ENCODE measurements at places on chromosomes 13 and 19. TPM values are rescaled to one million over a fixed set of nuclear protein-coding genes. Genes with fewer than 3 reads are reported as not detected.

The CYP4F12 gene
- total RNA-seq = 3.5 TPM

The FFAR2 gene
- 0.15 TPM for total RNA-seq

The COX7A1 gene
- total RNA-seq = 20.8 TPM

The CBY2 gene
- total RNA-seq = not detected

The LENG9 gene
- total RNA-seq = 8.2 TPM

The PIBF1 gene
- total RNA-seq = 39.7 TPM

- DNase-seq = no peak
Observed at GRCh38 chr19:18671303-18672043, 12.0 kb upstream of the CRTC1 start.

- no peak for DNase-seq
Observed at GRCh38 chr13:101415358-101416174, 742 bp downstream of the NALCN start.

- DNase-seq = no peak
Observed at GRCh38 chr13:109371066-109371465, 415.3 kb downstream of the IRS2 start.

- DNase-seq = no peak
Observed at GRCh38 chr13:84737661-84738060, 855.4 kb upstream of the SLITRK1 start.

- DNase-seq = peak; percentile 65
Observed at GRCh38 chr19:10085641-10086590, at the start of gene SHFL. SHFL (plus strand) TSS chr19:10086317; CDS start chr19:10086428, 111 bp downstream.

GRCh38 chr19:18590273-18591272 lies 2.0 kb downstream of the REX1BD start:
- peak; percentile 82 for DNase-seq

DNA sequence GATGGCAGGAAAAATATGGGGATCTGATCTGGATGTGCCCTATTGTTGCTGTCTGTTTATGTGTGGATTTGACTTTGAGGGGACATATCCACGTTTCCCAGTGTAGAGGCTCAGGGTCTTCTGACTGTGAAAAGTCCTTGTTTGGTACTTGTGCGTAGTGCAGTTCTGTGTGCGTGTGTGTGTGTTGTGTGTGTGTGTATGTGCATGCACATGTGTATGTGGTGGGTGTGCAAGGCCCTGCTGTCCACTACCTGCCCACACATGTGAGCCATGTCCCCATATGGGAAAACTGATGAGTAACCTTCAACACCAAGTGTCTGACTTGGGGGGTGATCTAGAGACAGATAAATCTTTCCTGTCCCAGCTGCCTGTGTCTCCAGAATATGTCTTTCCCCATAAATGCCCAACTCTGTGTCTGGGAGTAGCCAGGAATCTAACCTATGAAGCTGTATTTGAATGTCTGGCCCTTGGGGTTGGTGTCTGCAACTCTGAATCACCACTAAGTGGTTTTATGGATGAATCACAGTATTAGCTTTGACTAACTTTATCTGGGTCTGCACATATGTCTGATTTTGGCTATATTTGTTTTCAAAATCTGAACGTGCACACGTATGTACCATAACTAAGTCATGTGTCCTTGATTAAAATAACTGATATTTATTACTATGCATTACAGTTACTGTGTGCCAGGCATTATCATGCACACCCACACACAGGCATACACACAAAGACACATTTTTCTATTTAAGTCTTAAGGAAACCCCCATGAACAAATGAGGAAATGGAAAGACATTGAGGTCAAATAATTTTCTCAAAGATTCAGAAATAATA lies 17.4 kb downstream of the KLK2 start:
- DNase-seq = no peak

DNA sequence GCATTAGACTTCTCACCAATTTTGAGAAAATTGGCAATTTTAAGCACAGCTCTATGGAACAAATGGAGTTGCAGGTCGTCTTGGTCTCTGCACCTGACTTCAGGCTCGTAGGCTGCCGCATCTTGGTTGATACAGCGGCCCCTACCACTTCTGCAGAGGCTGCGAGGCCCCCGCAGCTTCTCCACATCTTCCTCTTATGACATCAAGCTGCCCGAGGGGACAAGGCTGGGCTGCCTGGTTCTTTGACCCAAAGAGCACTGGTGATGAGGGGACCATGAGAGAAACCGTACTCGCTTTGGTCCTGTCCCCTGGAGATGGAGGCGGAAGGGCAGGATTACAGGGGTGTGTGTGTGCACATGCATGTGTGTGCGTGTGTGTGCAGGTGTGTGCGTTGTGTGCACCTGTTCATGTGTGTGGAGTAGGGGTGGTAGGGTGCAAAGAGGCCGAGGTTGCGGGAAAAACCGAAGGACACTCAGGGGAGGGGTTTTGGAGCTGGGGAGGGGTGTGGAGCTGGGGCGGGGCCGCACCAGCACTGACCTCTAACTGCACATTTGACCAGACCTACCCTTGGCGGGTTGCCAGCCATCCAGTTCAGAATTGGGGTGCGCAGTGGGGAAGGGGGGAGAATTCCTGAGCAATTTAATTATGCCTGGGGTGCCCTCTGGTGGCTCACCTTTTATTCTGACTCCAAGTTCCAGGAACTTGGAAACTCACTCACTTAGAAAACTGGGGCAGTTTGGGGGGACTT lies 65.1 kb upstream of the ARHGEF7 start:
- DNase-seq = no peak

- no peak for DNase-seq
Observed at GRCh38 chr19:14160017-14160703, 23.8 kb upstream of the ASF1B start.

DNA sequence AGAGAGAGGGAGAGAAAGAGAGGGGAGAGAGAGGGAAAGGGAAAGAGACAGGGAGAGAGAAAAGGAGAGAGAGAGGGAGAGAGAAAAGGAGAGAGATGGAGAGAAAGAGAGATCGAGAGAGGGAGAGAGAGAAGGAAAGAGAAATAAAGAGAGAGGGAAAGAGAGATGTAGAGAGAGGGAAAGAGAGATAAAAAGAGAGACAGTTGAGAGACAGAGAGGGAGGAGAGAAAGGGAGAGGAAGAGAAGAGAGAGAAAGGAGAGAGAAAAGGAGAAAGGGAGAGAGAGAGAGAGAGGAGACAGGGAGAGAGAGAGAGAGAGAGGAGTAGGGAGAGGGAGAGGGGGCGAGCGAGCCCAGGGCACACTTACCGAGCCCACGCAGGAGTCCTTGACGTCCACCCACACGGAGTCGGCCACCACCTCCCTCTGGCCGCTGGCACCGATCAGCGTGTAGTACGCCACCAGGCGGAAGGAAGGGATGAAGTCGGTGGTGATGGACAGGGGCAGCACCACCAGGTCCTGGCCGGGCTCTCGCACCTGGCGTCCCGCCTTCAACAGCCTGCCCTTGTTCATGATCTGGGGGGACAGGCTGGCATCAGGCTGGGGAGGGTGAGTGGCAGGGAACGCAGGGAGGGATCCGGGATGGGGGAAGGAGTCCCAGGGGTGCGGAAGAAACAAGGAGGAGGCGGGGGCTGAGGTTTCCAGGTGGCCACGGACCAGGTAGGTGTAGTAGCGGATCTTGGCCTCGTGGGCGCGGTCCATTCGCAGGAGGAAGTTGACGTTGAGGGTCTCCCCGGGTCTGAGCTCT lies 10.0 kb downstream of the C3 start:
- no peak for DNase-seq

DNA sequence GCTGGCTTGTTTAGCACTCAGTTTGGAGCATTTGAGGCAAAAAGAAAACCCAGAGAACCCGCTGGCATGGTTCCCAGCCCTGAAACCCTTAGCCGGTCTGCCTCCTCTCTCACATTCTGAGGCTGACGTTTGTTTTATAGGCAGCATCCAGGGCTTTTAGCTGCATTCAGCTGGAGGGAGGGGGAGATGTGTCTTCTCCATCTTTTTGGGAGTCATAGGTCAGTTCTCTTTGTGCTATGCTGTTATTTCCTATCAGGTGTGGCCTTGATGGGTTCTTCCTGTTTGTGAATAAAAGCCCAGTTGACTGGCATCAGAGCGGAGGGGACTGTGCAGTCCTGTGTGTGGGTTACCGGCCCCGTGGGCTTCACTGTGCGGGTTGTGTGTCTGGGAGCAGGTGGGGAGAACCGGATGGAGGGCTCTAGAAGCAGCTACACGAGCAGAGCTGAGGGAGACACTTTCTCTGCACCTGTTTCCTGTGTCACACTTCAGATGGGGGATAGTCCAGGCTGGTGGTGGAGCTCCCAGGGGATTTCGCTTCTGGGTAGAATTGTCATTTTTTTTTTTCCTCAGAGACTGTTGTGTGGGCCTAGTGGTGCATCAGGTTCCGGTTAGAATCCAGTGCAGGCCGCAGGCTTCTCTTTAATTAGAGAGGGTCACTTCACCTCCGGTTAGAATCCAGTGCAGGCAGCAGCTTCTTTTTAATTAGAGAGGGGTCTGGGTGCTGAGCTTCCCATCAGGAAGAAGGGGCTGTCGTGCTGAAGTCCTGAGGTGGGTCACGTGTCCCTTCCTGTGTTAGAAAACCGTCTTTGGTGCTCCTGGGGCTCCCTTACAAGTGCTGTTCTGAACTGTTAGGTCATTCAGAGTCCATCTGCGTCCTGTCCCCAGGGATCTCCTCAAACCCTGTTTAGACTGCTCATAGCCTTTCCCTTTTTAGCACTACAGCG lies 69.6 kb downstream of the ARHGEF7 start:
- DNase-seq = no peak

- DNase-seq = no peak
Observed at GRCh38 chr19:8641908-8642547, 11.6 kb downstream of the NFILZ start.

DNA sequence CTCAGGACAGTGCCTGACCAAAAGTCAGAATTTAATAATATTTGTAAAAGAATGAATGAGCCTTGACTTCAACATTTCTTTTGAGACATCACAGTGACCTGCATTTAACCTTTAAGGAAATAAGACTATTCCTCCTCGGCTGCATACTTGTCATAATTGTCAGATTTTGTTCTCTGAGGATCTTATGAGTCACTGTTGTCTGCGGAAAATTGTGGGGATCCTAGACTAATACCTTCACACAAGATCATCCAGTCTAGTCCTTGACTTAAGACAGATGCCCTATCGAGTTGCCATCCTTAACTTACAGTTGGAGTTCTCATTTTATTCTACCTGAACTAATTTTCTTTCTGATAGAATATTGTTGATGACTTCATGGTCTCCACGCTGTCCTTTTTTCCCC lies 198.4 kb downstream of the DLEU7 start:
- DNase-seq = no peak

DNA sequence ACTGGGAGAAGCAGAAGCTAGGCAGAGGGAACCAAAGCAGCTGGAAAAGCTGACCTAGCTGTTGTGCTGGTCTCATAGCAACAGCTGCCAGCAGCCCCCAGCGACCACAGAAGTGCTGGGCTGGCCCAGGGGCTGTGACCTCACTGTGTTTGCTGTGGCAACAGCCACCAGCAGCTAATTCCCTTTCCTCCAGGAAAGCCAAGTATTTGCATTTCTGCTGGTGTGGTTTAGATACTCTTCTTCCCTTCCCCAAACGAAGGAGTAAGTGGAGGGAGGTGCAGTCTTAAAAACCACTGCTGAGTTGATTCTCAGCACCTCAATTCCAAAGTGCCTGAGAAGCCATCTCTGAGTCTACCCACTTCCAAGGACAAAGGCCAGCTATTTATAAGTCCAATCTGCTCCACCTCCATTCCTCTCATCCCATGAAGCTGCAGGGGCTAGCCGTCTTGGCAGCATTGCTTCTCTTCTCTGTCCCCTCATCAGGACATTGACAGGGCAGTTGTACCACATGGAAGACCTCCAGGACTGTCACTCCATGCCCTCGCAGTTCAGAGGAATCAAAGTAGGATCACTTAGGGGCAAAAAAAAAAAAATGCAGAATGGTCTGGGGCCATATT lies 11.5 kb upstream of the CCDC97 start:
- DNase-seq = peak; percentile 84

Data from breast epithelium (tissue), 4 donors.